ENCODE measurements at places on chromosomes 13 and 19. TPM values are rescaled to one million over a fixed set of nuclear protein-coding genes. Genes with fewer than 3 reads are reported as not detected.

FSD1 gene
- 8.6 TPM for total RNA-seq

ZFP30 gene
- total RNA-seq, result 12.7 TPM

ZNF285 gene
- 2.7 TPM for total RNA-seq

CCL25 gene
- not detected for total RNA-seq

RNF113B gene
- not detected for total RNA-seq

GRCh38 chr19:10352764-10353671 is 13.6 kb upstream of the ICAM3 start:
- no peak for DNase-seq

GRCh38 chr13:57123681-57124080 is 17.0 kb upstream of the PRR20A start:
- DNase-seq, result no peak

- DNase-seq, result no peak
These were observed 4.0 kb downstream of the GPX4 start for GRCh38 chr19:1107661-1108261.

GRCh38 chr19:54906819-54907218 is 871 bp downstream of the NCR1 start:
- DNase-seq, result no peak

- peak; percentile 8 for DNase-seq
These were observed 82.6 kb downstream of the PCDH9 start for GRCh38 chr13:67147342-67148133.

DNA sequence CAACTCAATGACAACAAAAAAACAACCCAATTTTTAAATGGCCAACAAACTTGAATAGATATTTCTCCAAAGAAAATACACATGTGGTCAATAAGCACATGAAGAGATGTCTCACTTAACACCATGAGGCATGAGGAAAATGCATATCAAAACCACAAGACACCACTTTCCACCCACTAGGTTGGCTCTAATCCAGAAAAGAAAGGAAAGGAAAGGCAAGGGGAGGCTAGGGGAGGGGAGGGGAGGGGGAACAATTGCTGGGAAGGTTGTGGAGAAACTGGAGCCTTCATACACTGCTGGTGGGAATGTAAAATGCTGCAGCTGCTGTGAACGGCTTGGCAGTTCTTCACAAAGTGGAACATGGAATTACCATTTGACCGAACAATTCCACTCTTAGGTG is 854.3 kb downstream of the UQCRFS1 start:
- DNase-seq, result no peak

GRCh38 chr19:17011485-17011884 is 15.1 kb downstream of the CPAMD8 start:
- no peak for DNase-seq

DNA sequence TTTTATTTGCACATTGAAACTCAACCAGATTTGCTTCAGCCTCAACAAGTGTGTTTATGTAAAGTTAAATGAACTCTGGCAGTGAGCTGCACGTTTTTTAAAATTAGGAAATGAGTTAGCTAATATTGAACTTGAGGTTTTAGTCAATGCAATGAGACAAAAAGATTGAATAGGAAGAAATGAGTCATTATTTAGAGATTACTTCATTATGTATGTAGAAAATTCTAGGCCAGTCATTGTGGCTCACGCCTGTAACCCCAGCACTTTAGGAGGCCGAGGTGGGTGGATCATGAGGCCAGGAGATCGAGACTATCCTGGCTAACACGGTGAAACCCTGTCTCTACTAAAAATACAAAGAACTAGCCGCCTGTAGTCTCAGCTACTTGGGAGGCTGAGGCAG is 22.8 kb upstream of the CD70 start:
- DNase-seq, result no peak

- no peak for DNase-seq
These were observed 193.8 kb downstream of the FOXO1 start for GRCh38 chr13:40472427-40473220.

- no peak for DNase-seq
These were observed 46.0 kb downstream of the ATP11A start for GRCh38 chr13:112735791-112736190.
